Stimulated activated memory B cell treated with anti-CD40 and anti-IgM and Interleukin-4, amounts not matched to agents 10 μg/mL and 1 μg/mL and 100 μg/mL, for 72 hours (primary cell): ENCODE measurements at places on chromosomes 2 and 18.

GRCh38 chr2:166494140-166494624 is at the start of gene SCN7A:
Gene SCN7A (minus strand): TSS chr2:166494249. CDS start chr2:166477696, 16,553 bp downstream.
- ATAC-seq, result peak; percentile 36

DNA sequence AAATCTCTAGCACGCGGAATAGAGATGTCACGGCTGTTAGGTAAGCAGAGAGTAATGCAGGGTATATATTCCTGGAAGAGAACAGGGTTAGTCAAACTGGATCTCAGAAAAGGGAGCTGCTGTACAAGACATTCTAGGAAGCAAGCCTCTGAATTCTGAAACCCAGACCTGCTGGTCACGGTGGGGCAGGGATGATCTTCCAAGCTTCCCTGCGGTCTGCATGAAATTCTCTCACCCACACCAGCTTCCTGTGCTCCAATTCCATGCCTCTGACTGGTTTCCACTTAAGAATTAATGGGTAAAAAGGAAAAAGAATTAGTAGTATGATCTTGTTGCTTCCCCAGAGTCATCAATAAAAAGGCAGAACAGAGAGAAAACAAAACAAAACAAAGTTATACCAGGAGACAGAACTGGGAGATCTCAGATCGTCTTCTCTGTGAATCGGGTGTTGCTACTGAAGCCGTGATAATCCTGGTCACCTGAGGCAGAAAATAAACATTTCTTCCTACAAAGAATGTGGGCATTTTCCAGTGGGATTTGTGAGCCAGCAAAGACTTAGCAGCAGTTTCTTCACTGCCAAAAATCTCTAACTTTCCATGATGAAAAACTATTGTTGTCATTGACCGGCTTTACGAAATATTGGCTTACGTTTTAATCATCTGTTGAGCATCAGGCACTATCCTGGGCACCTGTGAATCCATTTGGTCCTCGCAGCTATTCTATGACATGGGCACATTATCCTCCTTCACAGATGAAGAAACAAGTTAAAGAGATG is 5.3 kb upstream of the CYP27C1 start:
- ATAC-seq, result no peak

GRCh38 chr2:163132850-163133249 is 294.3 kb upstream of the KCNH7 start:
- ATAC-seq, result no peak

DNA sequence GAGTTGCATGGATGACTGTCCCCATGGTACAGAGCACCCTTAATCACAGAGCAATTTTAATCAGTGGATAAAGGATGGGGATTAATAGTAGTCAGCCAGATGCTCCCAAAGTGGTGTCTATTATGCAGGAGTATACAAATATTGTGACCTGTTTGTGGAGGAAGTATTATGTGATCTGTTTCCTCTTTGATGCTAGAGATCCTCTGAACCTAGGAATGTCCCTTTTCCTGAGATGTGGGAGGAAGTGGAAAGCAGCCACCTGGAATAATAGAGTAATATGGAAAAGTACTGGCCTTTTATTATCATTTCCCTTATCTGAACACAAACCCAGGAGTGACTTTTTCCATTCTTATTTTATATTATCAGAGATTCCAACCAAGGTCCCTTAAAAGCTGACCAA is 94.2 kb upstream of the EFEMP1 start:
- no peak for ATAC-seq

DNA sequence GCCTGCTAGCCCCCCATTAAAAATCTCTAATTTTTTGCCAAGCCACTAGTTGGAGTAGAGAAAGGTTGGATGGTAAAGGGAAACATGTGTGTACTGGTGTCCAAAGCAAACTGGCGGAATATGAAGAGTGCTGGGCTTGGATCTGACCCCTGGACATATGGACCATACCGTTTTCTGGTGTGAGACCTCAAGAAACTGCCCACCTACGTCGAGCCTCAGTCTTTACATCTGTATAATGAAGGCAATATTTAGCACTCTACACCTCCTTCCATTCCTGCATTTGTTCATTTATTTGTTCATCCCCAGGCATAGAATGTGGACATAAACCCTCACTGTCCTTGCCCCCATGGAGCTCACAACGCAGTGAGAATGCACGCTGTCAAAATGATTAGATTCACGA is 142.4 kb downstream of the RHBDD1 start:
- ATAC-seq, result no peak

GRCh38 chr2:161386228-161386824 is 29.8 kb upstream of the TBR1 start:
- no peak for ATAC-seq

DNA sequence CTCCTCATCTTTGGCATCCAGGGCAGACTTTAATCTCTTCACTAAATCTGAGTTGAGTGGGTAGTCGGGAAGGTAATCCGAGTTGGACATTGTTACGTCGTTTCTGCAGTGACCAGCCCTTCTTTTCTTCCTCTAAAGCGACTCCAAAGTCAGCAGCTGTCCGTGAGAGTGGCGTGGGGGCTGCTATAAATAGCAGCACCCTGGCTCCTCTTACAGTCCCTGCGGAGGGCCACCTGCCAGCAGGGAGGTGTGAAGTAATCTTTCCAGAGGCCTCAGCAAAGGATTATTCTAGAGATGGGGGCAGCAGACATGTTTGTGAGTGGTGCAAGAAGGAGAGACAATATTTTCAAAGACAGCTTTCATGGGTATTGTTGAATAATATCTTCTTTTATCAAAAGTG is at the start of gene ASB18:
Gene ASB18, minus strand, starts transcription at position 151 of the 400 bp plus-strand sequence. Its CDS starts 61 bp downstream, at position 90.
- ATAC-seq, result no peak

- no peak for ATAC-seq
These were observed 187.6 kb downstream of the DOK6 start for GRCh38 chr18:69588301-69588700.

GRCh38 chr18:31680831-31681568 is 3.4 kb downstream of the B4GALT6 start:
- no peak for ATAC-seq

GRCh38 chr18:69484699-69485396 is 84.2 kb downstream of the DOK6 start:
- no peak for ATAC-seq

DNA sequence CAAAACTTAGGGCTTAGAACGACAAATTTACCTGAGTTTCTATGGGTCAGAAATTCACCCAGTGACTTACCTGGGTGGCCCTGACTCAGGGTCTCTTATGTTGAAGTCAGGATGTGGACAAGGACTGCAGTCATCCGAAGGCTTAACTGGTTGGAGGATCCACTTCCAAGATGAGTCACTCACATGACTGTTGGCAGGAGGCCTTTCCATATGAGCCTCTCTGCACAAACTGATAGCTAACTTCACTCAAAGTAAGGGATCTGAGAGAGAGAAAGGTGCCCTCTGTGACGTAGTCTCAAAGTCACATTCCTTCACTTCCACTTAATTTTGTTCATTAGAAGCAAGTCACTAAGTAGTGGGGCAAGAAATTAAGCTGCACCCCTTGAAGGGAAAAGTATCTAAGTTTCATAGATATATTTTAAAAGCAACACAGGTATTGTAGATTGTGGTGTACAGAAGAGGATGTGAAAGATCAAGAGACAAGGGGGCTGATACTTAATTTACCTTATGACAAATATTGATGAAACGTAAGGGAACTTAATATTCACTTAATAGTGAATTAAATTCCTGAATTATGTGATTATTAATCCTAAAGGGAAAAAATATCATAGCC is 48.4 kb downstream of the TANK start:
- ATAC-seq, result no peak
